ENCODE measurements at places on chromosomes 12 and 14. TPM values are rescaled to one million over a fixed set of nuclear protein-coding genes. Genes with fewer than 3 reads are reported as not detected.

LRRC10 gene
- not detected for polyA plus RNA-seq

POC1B gene
- 27.5 TPM for polyA plus RNA-seq

ACRBP gene
- polyA plus RNA-seq, result 7.2 TPM

TOMM20L gene
- polyA plus RNA-seq, result 1.5 TPM

ALDH1L2 gene
- polyA plus RNA-seq, result 3.5 TPM

PLD4 gene
- polyA plus RNA-seq, result 4.6 TPM

IGF1 gene
- 19.9 TPM for polyA plus RNA-seq

SLC38A2 gene
- 162 TPM for polyA plus RNA-seq

IRAK4 gene
- 16.2 TPM for polyA plus RNA-seq

SMOC1 gene
- 1.5 TPM for polyA plus RNA-seq

KRT2 gene
- polyA plus RNA-seq, result not detected

GALNT16 gene
- 2.8 TPM for polyA plus RNA-seq

TTC7B gene
- 45.4 TPM for polyA plus RNA-seq

MRPL42 gene
- polyA plus RNA-seq, result 67.9 TPM

LALBA gene
- polyA plus RNA-seq, result not detected

MLH3 gene
- 46.3 TPM for polyA plus RNA-seq

DNAI7 gene
- polyA plus RNA-seq, result 3.2 TPM

FAM222A gene
- polyA plus RNA-seq, result 2.9 TPM

PARP2 gene
- polyA plus RNA-seq, result 59.0 TPM

TMEM63C gene
- 0.20 TPM for polyA plus RNA-seq

AQP2 gene
- polyA plus RNA-seq, result 0.13 TPM

COX8C gene
- polyA plus RNA-seq, result 0.38 TPM

VRK1 gene
- 22.8 TPM for polyA plus RNA-seq

MYF6 gene
- polyA plus RNA-seq, result 0.22 TPM

PTCSC3 gene
- polyA plus RNA-seq, result 2.6 TPM

TMEM30B gene
- 21.1 TPM for polyA plus RNA-seq

RDH16 gene
- polyA plus RNA-seq, result 0.86 TPM

JAG2 gene
- polyA plus RNA-seq, result 13.6 TPM

AMHR2 gene
- polyA plus RNA-seq, result 3.0 TPM

KLRC1 gene
- 0.58 TPM for polyA plus RNA-seq

LRIG3 gene
- polyA plus RNA-seq, result 41.0 TPM

KRT7 gene
- 48.4 TPM for polyA plus RNA-seq

KLRK1 gene
- 2.3 TPM for polyA plus RNA-seq
